Cardiac fibroblast (primary cell): ENCODE measurements at places on chromosomes 13 and 19.

GRCh38 chr13:66835040-66835628 lies 395.0 kb downstream of the PCDH9 start:
- DNase-seq: peak; percentile 60

DNA sequence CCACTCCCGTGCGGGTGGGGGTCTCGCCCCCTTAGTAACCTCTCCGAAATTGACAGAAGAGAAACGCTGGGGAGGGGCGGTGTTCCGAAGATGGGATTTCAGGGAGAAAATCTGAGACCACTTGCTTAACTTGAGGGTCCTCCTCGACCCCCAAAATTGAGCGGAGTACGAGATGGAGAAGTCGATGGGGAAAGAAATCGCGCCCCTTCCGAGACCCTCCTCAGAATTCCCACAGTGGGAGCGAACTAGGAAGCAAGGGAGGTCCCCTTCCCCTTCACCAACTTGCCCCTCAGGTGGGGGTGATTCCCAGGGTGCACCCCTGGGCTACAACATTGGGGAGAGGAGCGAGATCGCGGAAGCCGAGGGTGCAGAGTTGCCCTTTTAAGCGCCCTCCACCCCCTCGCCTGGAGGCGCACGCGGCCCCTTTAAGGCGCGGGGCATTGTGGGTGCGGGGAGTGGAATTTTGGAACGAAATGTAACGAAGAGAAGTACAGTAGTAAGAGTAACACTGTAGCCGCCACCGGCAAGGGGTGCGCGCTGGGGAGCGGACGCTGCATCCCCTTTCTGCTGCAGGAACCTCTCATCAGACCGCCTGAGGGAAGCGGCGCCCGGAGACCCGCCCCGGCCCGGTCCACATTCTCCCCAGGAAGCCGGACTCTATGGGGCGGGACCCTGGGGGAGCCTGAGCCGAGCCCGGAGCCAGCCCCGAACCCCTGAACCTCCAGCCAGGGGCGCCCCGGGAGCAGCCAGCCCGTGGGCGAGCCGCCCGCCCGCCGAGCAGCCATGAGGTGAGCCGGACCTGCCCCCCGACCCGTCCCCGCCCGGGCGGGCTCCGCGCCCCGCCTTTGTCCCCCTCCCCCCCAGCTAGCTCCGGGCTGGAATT lies at the start of gene VASP:
Gene VASP, plus strand, starts transcription at position 491 of the 883 bp plus-strand sequence. Its CDS starts 293 bp downstream, at position 784.
- peak; percentile 84 for DNase-seq

DNA sequence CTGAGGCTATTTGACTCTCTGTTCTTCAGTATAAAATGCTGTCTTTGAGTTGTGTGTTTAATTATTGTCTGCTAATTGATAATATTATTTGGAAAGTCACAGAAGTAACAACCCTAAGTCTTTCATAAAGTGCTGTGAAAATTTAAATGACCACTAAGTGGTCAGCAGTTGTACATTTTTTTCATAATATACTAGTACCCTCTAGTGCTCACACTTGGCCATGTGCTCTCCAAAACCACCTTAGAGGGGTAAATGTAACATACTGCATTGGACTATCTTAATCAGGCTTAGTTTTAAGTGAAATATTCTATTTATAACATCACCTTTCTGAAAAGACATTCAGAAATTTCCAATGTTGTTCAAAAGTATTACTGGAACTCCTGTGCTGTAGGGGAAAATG lies 745.3 kb downstream of the GPC5 start:
- DNase-seq: no peak

GRCh38 chr19:48010932-48011758 lies 16.7 kb downstream of the ELSPBP1 start:
- no peak for DNase-seq

DNA sequence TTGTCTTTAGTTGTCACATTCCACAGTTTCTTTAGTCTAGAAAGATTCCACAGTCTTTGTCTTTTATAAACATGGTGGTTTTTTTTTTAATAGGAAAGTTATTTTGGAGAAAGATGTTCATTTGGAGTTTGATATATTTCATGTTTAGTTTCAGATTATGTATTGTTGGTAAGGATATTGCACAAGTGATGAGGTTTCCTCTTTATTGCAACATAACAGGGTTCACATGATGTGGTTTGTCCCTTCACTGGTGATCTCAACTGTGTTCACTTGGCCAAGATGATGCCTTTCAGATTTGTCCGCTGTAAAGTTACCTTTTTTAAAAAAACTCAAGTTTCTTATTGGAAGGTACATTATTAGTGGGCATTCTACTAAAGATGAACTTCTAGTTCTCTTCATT lies 3.2 kb downstream of the ZNF230 start:
- DNase-seq: peak; percentile 76

DNA sequence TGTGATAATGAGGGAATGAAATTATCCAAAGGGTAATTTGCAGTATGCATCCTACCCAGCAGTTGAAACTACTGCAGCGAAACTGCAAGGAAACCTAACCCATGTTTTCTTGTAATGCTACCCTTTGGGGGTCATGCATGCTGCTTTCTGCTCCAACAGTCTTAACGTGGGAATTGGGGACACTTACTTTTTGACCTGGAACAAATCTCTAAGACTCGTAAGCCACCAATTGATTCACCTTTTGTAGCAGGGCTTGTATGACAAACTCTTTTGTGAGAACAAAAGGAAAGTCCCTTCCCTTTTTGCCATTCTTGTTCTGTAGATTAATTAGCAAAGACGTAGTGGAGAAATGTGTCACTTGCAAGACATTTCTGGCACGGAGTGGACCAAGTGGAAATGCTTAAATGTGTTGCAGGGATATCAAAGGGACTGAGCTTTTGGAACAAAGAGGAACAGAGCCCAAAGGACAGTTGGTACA lies 27.4 kb downstream of the LRCH1 start:
- DNase-seq: no peak

- peak; percentile 95 for DNase-seq
Measured at GRCh38 chr13:114281351-114282040, at the start of gene UPF3A. UPF3A (plus strand) TSS chr13:114281601; CDS start chr13:114281640, 39 bp downstream.

GRCh38 chr19:8592231-8593009 lies 15.2 kb upstream of the MYO1F start:
- DNase-seq: peak; percentile 98
